ENCODE measurements at places on chromosomes 2 and 18. TPM values are rescaled to one million over a fixed set of nuclear protein-coding genes. Genes with fewer than 3 reads are reported as not detected.

- DNase-seq, result no peak
- H3K36me3 ChIP-seq, result no peaks in the 10 kb centered on the region
- no peaks in the 10 kb centered on the region for H3K27me3 ChIP-seq
- no peak overlapping the region for H3K4me3 ChIP-seq
- H3K27ac ChIP-seq, result no peak overlapping the region
Observed at GRCh38 chr2:151819920-151820319, 8.3 kb downstream of the ARL5A start.

GRCh38 chr18:4691836-4692235 lies 236.7 kb upstream of the DLGAP1 start:
- H3K27me3 ChIP-seq, result no peaks in the 10 kb centered on the region
- DNase-seq, result no peak
- no peak overlapping the region for H3K27ac ChIP-seq
- H3K36me3 ChIP-seq, result no peaks in the 10 kb centered on the region
- no peaks in the 10 kb centered on the region for H3K4me1 ChIP-seq

DNA sequence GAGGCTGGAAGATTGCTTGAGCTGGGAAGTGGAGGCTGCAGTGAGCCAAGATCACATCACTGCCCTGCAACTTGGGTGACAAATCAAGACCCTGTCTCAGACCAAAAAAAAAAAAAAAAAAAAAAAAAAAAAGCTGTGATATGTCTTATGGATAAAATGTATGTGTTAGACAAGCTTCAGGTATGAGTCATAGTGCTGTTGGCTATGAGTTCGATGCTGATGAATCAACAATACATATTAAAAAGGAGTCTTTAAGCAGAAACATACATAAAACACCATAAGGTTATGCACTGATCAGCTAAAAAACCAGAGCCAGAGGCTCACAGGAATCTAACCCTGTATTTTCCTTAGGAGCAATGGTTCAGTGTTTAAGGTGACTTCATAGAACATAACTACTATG lies 332.3 kb downstream of the NCKAP5 start:
- H3K27me3 ChIP-seq, result no peaks in the 10 kb centered on the region
- H3K4me3 ChIP-seq, result no peak overlapping the region
- no peak for DNase-seq
- no peaks in the 10 kb centered on the region for H3K4me1 ChIP-seq

- DNase-seq, result no peak
- no peak within 1 kb of the TSS for H3K27ac ChIP-seq
- H3K36me3 ChIP-seq, result no peaks in the 10 kb centered on the region
- no peaks in the 10 kb centered on the region for H3K4me1 ChIP-seq
- H3K4me3 ChIP-seq, result peak within 1 kb of the TSS; percentile 24
Observed at GRCh38 chr2:219041252-219041651, at the start of gene CFAP65. Gene CFAP65 (minus strand): TSS chr2:219041516. CDS start chr2:219039048, 2,468 bp downstream.

Gene MEIS1
- total RNA-seq, result 2.5 TPM

DNA sequence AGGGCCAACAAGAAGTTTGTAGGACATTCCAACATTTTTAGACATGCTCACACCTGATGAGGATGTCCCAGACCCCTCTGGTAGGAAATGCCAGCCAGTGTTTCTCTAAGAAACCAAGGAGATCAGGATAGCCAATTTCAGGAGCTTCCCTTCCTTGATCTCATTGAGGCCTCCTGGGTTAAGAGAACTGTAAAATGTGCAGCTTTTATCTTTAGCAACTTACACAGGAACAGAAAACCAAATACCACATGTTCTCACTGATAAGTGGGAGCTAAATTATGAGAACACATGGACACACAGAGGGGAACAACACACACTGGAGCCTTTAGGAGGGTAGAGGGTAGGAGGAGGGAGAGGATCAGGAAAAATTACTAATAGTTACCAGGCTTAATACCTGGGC lies 99.6 kb upstream of the MAP2 start:
- no peaks in the 10 kb centered on the region for H3K36me3 ChIP-seq
- no peaks in the 10 kb centered on the region for H3K27me3 ChIP-seq
- H3K27ac ChIP-seq, result no peak overlapping the region
- H3K4me1 ChIP-seq, result no peaks in the 10 kb centered on the region
- DNase-seq, result no peak

- DNase-seq, result no peak
- no peak overlapping the region for H3K4me3 ChIP-seq
- H3K36me3 ChIP-seq, result no peaks in the 10 kb centered on the region
- no peak overlapping the region for H3K27ac ChIP-seq
- peaks cover 20% of the 10 kb centered on the region for H3K4me1 ChIP-seq
Observed at GRCh38 chr2:222302178-222303018, 3.6 kb upstream of the PAX3 start.

Measured in gastrocnemius medialis (tissue), 4 donors.